Stimulated activated CD8-positive, alpha-beta memory T cell treated with anti-CD3 and anti-CD28 coated beads, Interleukin-15, amount 100 ng/mL, for 24 hours (primary cell): ENCODE measurements at places on chromosomes 3 and 15.

DNA sequence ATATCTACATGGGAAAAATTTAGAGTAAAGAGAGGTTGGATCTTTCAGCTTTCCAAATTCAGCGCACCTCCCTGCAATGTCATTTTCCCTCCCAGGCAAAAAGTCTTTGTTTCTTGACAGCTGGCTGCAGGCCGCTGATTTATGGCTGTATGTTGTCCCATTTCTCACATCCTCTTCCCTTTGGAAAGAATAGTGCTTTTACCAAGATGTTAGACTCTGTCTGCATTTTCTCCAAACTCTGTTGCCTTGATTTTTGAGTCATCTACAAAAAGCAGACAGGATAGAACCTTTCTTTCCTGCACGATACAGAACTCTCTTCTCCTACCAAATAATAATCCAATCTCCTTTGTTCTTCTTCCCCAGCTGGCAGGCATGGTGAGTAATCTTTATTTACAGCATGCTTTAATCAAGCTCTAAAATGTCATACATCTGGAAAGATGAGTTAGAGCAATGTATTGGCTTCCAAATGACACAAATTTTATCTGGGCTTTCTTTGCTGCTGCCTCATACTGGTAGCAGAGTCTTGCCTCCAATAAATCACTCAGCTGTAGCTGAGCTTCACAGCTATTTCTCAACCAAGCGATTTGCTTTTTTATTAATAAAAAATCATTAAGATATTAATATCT lies 101.9 kb downstream of the PIK3R4 start:
- DNase-seq, result no peak

DNA sequence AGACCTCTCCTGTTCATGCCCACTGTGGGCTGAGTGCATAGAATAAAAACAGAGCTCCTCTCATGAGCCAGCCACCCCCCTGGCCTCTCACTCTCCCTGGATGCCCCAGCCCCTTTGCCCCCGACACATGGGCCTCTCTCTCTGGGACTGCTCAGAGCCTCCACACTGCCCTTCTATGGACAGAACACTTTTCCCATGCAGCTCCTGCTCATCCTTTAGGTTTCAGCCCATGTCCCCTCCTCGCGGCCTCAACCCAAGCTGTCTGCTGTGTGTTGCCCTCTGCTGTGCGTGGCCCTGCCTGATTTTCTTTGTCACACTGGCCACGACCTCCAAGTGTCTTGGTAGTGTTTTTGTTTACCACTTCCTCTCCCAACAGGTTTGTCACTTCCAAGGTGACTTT lies 20.7 kb upstream of the PRR23E start:
- DNase-seq, result no peak

- DNase-seq, result no peak
Observed at GRCh38 chr15:25778161-25778560, 85.0 kb downstream of the ATP10A start.

DNA sequence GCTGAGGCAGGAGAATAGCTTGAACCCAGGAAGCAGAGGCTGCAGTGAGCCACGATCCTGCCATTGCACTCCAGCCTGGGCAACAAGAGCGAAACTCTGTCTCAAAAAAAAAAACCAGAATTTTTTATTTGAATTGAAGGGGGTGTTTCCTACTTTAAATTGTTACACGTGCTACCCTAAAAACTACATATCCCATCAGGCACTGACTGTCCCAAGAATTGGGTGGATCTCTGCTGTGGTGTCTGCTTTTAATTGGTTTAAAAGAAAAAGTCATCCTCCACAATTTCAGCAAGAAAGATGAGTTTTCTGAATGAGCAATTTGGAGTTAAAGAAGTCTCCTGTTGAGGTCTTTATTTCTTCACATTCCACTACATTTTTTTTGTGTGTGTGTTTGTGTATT lies 2.1 kb downstream of the PDIA3 start:
- no peak for DNase-seq

DNA sequence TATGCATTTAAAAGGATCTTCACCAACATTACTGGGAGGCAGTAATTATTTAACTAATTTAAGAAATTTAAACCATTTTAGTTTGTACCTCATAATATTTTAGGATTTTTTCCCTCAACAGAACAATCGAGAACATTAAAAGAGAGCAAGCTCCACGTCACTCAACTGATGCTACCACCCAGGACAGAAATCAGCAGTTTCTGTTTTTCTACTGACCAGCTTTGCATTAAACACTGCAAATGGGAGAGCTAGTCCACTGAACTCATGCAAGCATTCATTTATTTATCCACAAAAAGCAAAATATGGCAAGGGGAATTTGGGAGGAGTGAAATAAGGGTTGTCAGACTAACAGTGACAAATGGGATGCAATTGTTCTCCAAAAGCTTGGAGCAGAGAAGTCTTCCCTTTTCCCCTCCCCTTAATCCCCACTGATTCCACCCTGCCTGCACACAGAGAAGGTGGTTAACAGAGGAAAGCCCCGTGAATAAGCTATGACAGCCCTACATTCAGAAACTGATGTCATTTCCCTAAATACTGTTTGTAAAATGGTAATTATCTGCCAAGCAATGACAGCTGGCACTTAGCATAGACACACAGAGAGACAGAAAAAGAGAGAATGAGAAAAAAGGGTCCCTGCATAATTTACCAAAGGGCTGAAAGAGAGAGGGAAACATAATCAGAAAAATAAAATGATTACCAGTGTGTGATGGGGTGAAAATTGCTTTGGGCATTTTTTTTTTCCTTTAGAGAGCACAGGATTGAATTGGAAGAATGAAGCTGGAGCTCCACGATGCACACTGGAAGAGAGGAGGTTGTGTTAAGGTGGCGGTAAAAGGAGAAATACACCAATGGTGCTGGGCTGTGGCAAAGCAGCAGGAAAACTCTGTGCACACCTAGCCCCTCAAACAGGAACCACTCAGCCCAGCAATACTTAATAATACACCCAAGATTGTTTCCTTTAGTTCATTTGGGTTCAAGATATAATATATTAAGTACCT lies 777.4 kb downstream of the TUSC7 start:
- DNase-seq, result no peak

GRCh38 chr15:40877694-40878093 lies 3.7 kb upstream of the RHOV start:
- no peak for DNase-seq

DNA sequence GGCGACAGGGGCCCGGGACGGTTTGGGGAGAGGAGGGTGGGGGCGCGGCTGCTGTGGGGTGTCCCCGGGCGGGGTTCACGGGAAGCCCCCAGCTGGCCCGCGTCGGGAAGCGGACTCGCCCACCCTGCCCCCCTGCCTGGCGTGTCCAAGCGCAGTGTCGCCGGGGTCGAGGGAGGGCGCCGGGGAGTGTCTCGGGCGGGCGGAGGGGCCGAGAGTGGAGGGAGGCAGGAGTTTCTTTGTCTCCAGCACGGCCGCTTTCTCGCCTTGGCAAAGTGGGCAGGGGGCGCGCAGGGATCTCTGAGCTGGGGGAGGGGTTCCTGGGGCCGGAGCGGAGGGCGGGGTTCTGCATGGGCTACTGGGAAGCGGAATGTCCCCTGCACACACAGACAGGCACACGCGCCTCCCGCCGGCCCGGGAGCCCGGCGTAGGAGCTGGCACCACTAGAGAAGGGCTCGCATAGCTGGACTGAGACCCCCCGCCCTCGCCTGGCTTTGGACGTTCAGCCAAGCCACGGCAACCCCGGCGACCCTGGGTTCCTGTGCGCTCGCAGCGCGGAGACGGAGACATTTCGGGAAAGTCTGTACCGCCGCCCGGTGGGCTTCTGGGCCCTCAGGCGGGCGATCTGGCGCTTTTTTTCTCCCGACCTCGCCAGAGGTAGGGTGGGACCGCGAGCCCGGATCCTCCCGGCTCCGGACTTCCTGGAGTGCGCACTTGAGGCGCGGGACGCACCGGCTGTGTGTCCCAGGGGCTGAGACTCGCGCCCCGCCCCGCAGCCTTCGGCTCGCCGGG lies 822 bp downstream of the ST8SIA2 start:
- no peak for DNase-seq

DNA sequence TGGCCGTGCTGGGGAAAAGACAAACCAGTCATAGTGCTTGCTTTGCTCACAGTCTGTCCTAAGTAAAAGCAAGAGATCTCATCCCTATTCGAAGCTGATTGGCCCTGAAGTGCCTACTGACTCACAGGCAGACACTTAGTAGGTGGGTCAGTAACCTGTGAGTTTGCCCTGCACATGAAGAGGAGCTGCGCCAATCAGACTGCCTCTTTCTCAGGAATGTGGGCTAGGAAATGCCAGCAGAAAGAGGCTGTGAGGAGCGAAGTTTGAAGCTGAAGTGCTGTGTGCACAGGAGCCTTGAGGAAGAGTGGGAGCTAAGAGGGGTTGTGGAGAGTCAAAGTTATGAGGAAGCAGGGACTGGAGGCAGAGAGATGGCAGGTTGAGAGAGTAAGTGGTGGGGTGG lies 126.8 kb downstream of the IL20RB start:
- no peak for DNase-seq

- DNase-seq, result peak; percentile 46
Observed at GRCh38 chr3:42831321-42831713, 22.1 kb downstream of the ACKR2 start.

DNA sequence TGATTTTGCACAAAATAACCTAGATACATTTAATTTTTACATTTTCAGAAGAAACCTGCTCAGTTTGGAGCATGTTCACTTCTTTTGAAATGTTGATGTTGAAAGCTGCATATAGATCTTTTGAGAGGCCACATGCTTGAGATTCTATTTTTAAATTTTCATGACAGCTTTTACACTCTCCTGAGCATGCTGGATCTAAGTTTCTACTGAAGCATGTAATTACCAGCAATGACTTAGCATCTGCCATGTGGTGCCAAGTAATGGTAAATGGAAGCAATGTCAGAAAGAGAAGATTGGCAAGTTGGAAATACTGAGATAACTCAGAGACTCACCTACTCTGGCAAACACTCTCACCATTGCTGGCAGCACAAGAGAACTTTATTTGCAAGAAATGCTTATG lies 310.6 kb downstream of the NSUN3 start:
- DNase-seq, result no peak

DNA sequence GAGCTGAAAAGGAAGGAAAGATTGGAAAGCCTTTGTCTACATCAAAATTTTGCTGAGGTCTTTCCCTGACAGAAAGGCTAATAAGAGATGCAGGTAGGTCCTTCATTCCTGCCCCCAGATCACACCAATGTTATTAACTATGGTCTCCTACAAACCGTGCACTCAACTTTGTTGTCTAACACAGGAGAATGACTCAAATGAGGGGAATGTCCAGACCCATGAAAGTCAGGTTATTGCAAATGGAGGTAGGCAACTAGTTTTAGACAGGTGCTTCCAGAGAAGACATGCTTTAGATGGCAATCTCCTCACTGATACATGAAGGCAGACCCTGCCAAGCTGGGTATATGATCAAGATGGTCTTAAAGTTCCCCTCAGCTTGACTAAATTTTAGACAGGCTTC lies 51.0 kb downstream of the NFKBIZ start:
- DNase-seq, result no peak

GRCh38 chr15:85879334-85880163 lies 84.8 kb upstream of the KLHL25 start:
- no peak for DNase-seq

DNA sequence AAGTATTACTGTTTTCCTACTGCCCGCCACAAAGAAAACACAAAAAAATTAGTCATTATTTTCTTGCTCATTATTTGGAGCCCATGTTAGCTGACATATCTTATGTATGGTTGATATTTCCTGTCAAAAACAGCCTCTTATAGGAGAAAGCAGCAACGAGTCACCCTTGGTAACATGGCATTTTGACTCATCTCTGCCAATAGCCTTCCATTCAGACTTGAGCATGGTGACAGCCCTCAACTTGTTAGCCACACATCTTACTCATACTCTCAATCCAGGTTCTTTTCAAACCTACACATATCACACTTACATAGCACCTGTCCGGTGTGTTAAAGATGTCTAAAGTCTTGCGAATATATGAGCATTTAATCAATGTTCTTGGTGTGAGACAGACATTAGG lies 109.4 kb upstream of the SAMMSON start:
- no peak for DNase-seq

- DNase-seq, result no peak
Observed at GRCh38 chr15:68983961-68984481, 30.5 kb upstream of the NOX5 start.

DNA sequence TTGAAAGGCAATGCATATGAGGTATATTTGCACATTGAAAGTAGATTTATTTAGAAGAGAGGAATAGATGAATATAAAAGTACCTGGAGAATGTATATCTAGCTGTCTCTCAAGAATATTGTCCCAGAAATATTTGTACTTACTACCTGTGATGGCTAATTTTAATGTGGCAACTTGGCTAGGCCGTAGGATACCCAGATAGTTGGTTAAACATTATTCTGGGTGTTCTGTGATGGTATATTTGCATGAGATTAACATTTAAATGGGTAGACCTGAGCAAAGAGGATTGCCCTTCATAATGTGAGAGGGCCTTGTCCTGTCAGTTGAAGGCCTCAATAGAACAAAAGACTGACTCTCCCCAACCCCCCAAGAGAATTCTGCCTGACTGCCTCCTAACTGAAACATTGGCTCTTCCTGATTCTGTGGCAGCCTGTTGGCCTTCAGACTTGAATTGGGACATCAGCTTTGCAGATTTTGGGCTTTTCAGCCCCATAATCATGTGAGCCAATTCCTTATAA lies 69.4 kb upstream of the FILIP1L start:
- DNase-seq, result no peak

- no peak for DNase-seq
Observed at GRCh38 chr15:36529296-36530011, 50.0 kb upstream of the CDIN1 start.

DNA sequence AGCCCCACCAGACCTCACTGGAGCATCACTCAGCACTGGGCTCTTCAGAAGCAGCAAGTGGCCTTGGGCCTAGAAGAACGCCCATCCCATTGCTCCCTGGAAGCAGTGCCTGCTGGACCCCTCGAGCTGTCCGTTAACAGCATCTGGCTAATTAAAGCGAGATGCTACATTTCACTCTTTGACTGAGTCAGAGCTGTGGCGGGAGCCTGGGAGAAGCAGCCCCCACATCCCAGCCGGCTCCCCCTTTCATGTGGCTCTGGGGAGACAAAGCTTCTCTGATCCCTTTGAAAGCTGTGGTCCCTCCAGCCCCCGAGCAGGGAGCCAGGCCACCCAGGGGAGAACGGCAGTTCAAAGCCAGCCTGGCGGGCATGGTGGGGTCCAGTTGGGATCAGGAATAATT lies 103.7 kb downstream of the MEGF11 start:
- no peak for DNase-seq

- no peak for DNase-seq
Observed at GRCh38 chr15:70679919-70680231, 83.5 kb downstream of the UACA start.

GRCh38 chr15:48432688-48433087 lies 101.5 kb downstream of the DUT start:
- no peak for DNase-seq

GRCh38 chr3:195839260-195840010 lies 27.7 kb upstream of the MUC4 start:
- no peak for DNase-seq

DNA sequence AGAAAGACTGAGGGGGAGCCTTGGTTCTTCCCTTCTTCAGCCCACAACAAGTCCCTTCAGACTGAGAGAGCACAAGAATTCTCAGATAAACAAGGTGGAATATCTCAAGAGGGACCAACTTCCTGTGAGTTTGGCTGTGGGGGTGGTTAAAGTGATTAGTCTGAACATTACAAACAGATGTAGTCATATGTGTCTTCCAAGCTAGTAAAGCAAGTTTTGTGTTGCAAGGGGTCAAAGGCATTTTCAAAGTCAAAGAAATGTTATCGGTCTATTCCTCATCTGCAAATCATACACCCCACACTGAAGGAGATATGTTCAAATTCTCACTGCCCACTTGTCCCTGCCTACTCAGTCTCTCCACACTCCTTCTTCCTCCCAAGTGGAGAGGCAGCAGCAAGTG lies 242.5 kb downstream of the FAM43A start:
- DNase-seq, result no peak
